ENCODE measurements at places on chromosomes 1 and 21.

DNA sequence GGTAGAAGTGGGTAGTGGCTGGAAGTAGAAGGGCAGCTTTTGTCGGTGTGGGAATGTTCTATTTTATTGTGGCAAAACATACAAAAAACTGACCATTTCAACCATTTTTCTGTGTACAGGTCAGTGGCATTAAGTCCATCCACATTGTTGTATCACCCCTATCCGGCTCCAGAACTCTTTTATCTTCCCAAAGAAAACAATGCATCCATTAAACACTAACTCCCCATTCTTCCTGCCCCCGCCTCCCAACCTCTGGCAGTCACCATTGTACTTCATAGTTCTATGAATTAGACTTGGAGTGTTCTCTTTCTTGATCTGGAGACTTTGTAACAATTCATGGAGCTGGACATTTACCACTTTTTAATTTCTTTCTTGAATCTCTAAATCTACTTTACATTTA lies 55.7 kb downstream of the DEGS1 start:
- no peak for DNase-seq

- DNase-seq = no peak
Measured at GRCh38 chr1:175193527-175193910, 943 bp upstream of the KIAA0040 start.

GRCh38 chr1:247849616-247850015 lies 7.4 kb upstream of the TRIM58 start:
- no peak for DNase-seq

- DNase-seq = no peak
Measured at GRCh38 chr1:47992720-47993415, 4.3 kb downstream of the TRABD2B start.

DNA sequence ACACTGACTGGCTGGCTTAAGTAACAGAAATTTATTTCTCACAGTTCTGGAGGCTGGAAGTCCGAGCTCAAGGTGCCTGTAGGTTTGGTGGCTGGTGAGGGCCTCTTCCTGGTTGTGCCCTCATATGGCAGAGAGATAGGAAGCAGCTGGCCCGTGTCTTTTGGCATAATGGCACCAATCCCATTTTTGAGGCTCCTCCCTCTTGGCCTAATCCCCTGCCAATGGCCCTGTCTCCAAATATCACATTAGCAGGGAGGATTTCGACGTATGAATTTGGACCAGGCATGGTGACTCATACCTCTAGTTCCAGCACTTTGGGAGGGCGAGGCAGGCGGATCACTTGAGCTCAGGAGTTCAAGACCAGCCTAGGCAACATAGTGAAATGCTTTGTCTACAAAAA lies 37.4 kb downstream of the AGPAT3 start:
- no peak for DNase-seq
